ENCODE measurements at places on chromosomes 1 and 21.

DNA sequence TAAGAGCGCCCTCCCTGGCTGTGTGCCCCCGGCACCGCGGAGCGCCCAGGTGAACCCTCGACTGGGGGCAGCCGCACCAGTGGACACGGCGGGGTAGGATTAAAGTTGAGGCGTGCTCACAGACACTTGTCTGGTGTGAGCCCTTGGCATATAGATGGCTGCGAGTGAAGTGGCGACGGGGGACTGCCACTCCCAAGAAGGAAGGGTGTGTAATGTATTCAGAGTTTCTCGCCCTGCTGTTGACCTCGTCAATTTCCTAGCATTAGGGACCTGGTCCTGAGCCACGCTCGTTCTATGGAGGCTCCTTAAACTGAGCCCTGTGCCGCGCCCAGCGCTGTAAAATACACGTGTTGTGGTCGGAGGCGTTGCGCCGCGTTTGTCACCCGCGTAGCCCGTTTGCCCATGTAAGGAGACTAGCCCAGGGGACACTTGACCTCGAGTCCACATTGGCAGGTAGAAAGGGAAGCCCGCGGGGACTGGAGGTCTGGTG, 554 bp downstream of the EVA1C start:
- no peak for DNase-seq

DNA sequence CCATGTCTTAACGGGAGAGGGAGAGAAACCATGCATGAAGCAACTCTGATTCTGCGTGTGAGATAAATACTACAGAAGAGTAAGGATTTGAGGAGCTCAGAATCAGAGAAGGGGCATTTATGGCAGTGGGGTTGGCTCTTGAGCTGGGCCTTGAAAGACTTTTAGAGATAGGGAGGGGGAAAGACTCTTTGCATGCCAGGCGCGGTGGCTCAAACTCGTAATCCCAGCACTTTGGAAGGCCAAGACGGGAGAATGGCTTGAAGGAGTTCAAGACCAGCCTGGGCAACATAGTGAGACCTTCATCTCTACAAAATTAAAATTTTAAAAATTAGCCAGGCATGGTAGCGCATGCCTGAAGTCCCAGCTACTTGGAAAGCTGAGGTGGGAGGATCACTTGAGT, 672 bp downstream of the ARMH1 start:
- no peak for DNase-seq

- no peak for DNase-seq
Measured at GRCh38 chr1:71651214-71651613, 570.4 kb upstream of the ZRANB2 start.

DNA sequence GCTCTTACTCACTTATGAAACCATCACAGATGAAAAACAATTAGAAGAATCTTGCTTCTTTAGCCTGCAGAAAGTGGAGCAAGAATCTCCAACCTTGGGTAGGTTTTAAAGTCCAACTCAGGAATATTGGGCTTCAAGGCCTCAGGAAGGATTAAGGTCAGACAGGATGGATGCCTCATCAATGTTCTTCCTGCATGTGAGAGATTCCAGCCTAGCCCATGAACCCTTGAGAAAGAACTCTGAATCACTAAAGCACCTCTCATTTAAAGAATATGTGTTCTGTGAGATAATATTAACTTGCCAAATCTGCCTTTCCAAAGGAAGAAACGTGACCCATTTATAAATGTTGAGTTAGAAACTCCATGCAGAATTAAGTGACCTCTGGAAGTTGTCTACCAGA, 345.2 kb upstream of the CAMK1G start:
- DNase-seq = no peak

DNA sequence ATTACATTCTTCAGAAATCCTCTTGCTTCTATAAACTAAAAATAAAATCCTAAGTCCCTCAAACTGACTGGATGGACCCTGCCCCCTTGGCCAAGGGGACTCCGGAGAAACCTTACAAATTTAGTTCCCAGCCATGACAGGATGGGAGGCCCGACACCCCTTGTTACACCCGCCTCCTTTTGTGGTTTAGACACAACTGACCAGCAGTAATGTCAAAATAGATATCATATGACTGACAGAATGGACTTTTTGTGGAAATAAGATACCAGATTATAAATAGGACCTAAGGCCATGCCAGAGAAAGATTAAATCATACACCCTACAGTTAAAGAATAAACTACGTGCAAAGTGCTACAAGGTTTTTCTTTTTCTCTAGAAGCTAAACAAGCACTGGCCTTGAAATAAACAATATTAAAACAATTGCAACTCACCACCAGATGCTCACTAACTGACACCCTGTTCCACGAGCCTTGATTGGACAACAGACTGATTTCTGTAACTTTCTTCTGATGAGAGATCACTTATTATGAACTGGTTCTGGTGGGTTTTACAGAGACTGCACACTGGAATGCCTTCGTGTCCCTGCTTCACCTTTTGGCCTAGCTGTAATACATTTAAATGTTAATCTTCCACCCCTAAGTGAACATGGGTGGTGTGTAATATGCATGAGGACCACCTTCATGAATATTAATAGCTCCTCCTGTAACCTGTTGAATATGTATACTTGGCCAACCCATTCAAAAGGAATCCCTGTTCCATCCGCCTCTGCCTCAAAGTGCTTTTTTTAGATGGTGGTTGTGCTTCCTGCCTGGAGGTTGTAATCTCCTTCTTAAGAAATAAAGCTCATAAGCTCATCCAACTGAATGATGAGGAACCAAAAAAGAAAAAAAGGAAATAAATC, 99.6 kb downstream of the ODF2L start:
- DNase-seq = no peak

DNA sequence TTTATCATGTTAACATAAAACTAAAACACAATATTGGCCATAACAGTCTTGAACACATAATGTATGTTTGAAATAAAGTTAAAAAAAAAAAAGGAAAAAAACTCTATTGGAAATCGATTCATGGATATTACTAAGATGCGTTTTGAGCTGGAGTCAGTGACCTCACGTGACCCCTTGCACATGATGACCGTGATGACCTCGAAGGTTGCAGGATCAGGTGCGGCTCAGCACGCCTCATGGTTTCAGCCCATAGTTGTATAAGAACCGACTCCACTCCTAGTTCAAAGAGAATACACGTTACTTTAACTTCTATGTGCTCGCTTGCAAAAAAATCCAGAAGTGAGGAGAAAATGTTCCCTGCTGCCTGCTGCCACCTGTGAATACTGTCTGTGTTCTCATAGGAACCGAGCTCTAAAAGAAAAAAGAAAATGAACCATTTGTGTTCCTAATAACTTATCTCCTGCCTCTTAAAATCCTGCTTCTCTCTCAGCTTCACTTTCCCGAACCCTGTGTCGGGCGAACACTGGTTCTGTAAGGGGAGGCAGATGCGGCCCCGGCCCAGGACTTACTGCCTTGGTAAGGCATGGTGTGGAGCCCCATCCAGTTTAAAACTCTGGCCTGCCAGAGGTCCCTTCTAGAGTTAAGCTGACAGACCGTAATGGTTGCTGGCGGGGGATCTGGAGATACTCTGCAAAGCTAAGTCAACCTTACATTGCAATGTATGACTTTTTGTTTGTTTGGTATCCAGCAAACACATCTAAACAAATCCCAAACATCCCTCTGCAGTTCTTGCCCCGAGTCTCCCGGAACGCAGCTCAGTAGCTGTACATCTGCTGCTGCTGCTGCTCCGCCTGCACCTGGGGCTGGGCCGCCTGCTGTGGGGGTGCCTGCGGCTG, 33.8 kb upstream of the RIPK4 start:
- no peak for DNase-seq

- DNase-seq = no peak
Measured at GRCh38 chr1:215220346-215220745, 137.8 kb downstream of the KCNK2 start.

DNA sequence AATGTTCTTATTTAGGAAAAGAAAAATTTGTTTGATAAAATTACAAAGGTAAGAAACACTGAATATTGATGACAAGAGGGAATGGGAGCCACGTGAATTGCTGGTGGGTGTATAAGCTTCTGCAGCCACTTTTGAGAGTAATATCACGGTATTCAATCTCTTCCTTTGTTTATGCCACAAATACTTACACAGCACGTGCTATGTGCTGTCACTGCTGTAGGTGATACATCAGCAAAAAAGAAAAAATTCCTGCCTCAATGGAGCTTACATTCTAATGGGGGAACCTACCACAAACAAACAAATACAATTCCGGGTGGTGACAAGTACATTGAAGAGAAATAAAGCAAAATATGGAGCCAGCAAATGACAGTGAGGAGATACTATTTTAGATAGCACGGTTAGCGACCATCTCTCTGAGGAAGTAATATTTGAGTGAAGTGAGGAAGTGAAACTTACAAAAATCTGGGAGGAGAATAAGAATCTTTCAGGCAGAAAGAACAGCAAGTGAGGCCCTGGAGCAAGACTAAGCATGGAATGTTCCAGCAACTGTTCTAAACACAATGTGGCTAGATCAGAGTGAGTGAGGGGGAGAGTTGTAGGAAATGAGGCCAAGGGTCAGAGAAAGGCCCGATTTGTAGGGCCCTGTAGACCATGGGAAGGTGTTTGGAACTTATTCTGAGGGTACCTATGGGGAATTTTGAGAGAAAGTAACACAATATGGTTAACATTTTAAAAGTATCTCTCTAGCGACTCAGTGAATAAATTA, 2.6 kb upstream of the FCRLB start:
- DNase-seq = no peak

DNA sequence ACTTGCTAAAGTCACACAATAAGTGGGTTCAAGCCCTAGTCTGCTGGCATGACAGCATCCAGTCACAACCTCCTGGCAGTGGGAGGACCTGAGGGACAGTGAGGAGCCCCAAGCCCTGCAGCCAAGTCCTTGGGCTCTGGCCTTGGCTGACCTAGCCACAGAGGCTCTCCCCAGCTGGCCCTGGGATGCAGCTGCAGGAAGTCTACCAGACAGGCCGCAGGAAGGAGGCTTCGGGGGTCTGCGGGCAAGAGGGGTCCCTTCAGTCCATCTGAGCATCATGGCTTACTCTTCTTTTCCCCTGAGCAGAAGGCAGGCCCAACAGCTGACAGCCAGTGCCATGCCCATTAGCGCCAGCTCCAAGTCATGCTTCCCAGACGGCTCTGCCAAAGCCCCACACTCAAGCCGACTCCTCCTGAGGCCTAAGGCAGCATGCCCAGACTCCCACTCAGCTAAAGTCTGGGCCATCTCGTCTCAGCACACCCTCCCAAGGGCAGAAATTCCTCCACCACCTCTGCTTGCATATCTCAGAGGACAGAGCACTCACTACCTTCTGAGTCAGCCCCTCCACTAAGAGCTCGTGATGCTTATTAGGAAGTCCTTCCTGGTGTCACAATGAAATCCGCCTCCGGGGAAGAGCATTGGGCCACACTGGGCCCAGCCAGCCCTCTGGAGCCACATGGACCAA, 20.1 kb downstream of the SLC1A7 start:
- DNase-seq = no peak

DNA sequence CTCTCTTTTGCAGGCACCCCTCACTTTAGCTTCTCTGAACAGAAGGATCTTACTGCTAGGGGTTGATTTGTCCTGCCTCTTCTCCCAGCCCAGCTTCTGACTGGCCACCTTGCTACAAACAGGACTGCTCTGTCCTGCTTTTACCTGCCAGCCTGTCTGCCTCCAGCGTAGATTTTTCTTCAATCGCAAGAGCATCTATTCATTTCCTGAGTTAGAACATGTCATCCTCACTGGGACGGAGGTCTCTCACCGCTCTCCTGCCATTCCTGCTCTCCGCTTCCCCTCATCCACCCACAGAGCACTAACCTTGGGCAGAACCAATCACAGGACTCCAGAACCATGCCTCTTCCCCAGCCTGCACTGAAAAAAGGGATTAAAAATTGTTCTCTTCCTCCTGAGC, 3.5 kb upstream of the ATP1B1 start:
- no peak for DNase-seq

DNA sequence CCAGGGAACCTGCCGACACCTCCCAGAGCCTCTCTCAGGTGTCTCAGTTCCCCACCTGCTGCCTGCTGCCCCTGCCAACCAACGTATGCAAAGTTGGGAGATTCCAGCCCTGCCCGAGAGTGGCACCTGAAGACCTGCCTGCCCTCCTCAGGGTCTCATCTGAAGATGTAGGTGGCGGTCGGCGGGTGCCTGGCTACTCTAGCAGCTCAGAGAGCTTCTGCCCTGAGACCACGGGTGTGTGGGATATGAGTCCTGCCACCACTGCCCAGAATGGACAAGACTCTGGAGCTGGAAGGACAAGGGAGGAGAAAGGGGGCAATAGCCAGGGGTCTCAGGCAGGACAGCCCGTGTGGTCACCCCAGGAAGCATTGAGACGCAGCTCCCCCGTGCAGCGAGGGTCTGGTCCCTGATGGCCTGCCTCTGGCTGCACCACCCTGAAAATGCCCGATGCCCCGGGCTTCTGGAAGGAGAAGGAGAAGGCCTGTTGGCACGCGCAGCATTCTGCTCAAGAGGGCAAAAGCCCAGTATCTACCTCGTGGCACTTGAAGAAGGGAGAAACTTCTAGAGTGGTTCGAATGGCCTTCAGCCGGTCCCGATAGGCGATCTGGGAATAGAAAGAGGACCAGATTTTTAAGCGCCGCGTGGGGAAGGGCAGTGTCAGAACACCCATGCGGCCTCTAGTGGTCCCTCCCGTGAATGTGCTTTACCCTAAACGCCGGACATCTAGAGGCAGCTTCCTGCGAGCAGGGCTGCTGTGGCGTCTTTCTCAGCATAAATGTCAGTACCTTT, 88.8 kb downstream of the STUM start:
- no peak for DNase-seq

DNA sequence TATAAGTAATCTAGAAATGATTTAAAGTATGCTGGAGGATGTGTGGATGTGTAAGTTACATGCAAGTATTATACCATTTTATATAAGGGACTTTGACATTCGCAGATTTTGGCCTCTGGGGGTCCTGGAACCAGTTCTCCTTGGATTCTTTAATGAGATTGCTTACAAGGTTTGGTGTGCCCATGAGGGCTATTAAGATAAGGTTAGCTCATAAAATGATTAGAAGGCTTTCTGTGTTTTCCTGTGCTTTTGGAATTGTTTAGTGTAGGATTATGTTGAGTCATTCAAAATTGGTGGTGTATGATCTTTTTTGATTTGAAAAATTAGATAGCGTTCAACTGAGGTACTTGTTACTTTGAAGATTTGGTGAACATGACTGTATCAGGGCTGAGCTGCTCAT, 5.6 kb downstream of the USP25 start:
- DNase-seq = no peak

DNA sequence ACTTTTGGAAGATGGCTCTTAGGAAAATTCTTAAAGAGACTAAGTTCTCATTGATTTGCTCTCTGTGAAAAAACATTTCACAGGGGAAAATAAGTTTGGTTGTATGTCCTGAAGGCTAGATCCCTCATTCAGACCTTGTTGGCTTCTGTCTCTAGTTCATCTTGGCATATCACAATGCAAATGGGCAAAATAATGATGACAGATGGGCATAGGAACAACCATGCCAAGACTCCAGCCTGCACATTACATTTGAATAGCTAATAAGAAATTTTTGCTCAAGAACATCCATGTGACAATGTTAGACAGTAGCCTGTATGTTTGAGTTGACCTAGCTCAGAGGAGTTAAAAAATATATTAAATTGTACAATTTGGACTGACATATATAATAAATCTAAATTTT, 292.9 kb downstream of the PLA2G4A start:
- no peak for DNase-seq

- no peak for DNase-seq
Measured at GRCh38 chr1:173205146-173206051, 1.7 kb downstream of the TNFSF4 start.

All from RWPE2 (cell line).